Gastroesophageal sphincter (tissue), 4 donors: ENCODE measurements at places on chromosomes 11 and 22.

GRCh38 chr11:28383456-28383855 is 275.3 kb downstream of the METTL15 start:
- no peak for ATAC-seq

- no peak for ATAC-seq
Measured at GRCh38 chr11:69335781-69336405, 41.9 kb downstream of the MYEOV start.

DNA sequence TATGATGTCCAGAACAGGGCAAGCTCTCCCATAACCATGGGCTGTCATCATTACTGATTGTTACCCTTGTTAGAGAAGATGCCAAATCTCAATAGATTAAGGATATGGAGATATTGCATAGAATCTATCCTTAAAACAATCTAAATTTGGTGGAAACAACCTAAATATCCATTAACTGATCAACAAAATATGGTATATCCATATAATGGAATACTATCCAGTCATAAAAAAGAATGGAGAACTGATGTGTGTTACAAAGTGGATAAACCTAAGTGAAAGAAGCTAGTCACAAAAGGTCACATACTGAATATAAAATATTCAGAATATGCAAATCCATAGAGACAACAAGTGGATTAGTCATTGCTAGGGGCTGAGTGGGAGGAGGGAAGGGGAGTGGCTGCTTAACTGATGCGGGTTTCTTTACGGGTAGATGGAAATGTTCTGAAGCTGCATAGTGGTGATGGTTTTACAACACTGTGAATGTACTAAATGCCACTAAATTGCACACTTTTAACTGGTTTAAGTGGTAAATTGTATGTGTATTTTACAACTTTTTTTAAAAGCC is 36.1 kb upstream of the SMCO4 start:
- no peak for ATAC-seq

DNA sequence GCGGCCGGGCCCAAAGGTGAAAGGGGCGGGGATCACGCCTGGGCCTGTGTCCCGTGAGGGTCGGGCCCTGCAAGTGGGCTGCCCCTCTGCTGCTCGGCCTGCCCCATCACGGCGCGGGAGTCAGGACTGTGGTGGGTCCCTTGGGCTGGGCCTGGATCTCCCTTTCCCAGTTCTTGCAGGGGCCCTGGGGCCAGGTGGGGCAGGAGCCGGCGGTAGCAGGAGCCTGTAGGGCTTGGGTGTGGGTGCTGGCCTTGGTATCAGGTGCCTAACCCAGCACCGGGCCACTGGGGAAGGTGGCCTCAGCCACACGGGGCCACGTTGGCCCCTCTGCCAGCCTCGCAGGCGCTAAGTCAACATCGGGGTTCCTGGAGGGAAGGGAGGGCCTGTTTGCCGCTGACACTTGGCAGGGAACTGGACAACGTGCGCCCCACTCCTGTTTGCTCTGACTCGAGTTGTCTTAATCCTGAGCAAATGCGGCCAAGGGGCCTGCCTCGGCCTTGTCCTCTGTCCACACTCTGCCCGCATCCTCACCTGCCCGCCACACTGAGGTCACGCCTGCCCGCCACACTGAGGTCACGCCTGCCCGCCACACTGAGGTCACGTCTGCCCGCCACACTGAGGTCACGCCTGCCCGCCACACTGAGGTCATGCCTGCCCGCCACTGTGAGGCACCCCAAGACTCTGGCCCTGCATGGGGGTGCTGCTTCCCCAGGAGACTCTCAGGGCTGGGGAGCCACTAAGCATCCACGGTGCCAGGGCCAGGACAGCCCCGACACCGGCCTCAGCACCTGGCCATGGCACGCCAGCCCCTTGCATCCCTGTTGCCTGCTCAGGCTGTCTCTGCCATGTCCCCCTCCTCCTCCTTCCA is 14.2 kb upstream of the MUC5B start:
- ATAC-seq: no peak

- ATAC-seq: no peak
Measured at GRCh38 chr11:75219869-75220268, 20.7 kb upstream of the TPBGL start.

DNA sequence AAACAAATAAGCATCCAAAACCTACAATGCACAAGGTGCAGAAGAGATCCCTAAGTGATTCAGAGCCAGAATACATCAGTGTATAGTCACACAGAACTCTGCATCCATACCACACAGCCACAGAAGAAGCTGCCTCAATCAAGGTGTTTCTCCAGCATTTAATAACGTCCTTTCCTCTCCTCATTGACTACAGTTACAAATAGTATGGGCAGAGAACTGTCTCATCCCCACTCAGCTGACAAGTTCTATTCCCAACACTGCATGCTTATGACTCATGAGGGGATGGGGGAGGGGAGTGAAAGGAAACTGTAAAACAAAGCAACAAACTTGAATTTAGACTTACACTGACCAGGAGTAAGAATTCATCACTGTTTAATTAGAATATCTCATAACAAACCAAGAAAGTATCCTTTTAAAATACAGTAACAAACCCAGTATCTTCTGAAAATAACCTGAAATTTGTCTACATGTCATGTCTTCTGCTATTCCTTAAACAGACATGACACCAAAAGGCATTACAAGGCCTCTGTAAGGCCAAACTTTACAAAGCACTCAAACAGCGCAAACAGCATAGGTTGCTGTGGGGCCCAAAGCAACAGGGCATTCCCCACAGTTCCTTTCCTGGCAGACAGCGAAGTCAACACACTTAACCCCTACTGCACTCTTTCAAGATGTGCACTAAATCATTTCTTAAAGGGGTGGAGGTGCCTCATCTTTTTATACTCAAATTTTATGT is 29.3 kb downstream of the CELF1 start:
- ATAC-seq: peak; percentile 79

DNA sequence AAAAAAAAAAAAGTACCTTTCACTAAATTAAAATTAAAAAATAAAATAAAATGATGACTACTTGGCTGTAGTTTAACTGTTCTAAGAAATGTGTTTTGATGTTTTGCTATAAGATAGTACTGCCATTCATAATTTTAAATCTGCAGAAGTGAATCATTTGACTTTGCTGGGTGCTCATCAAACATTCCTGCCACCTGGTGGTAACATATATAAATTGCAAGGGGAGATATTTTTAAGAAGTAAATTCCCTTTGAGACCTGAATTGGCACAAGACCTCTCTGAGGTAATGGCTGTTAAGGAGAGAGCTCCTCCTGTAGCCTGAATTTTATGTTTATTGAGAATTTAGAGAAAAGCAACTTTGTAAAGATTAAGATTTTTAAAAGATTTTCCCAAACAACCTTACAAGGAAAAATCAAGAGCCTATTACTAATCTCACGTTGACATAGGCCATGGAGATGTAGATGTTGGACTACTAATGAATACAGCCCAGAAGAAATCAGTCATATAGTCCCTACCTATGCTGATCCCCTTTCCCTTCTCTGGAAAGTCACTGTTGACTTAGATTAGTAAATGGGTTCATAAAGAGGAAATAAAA is 11.9 kb upstream of the NARS2 start:
- ATAC-seq: no peak
